Activated T-helper 1 cell treated with Interleukin-2 at 50 U/mL for 16 hours (primary cell): ENCODE measurements at places on chromosomes 4 and X.

DNA sequence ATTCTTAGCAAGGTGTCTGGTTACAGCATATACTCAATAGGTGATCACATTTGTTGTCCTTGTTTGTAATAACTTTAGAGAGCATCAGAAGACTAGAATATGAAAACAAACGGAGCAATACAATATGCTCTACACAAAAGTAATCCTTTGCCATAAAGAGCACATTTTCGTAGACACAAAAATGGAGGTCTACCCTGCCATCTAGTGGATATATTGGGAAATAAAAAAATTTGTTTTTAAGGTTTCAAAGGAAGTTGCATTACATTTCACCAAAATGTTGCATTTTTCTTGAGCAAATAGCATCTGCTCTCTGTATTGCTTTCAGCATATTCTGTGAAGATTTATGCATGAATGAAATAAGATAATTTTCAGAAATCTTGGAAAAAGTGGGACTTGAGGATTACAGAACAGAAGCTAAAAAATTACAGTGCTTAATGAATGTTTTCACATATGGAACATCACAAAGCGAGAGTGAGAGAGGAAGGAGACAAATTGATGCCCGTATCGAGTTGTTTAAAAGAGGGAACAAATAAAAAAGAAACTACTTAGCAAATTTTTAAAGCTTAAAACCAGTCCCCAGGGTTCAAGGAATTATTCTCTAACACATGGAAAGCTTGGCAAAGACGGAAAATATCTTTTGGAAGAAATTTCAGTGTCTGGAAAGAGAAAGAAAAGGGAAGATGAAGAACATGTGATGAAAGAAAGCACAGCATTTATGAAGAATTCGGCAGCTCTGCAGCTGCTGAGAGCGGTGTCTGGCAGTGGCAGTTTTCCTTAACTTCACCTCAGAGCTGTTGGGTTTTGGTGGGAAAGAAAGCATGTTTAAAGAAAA lies 390.1 kb downstream of the ANKRD50 start:
- no peak for DNase-seq

- no peak for DNase-seq
These were observed 680.6 kb downstream of the TECRL start for GRCh38 chr4:63728480-63729177.

- no peak for DNase-seq
These were observed 268.4 kb upstream of the INTU start for GRCh38 chr4:127364397-127364796.

- no peak for DNase-seq
These were observed 45.8 kb downstream of the TET2 start for GRCh38 chr4:105192474-105192873.

GRCh38 chr4:6701371-6701770 lies 7.7 kb downstream of the S100P start:
- DNase-seq = no peak

GRCh38 chr4:16607241-16608066 lies 291.0 kb downstream of the LDB2 start:
- DNase-seq = no peak

- DNase-seq = no peak
These were observed 242.8 kb downstream of the EVC2 start for GRCh38 chr4:5465529-5465928.

- DNase-seq = no peak
These were observed 123.8 kb upstream of the DDIT4L start for GRCh38 chr4:100314057-100314456.

DNA sequence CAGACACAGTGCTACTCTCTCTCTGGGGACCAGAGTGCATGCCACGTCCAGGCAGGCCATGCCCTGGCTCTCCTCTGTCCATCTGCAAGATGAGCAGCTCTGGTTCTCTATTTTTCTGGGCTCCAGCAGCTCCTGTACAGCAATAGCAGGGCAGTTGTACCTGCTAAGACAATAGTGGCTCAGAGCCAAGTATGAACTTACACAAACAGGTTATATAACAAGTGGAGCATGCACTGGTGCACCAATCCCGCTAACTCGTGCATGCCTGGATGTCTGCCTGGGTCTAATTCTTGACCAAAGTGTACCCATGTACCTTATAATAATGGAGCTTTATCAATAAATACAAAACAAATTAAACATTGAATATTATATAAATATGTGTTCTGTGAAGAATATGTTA lies 392.3 kb downstream of the CENPC start:
- DNase-seq = no peak

DNA sequence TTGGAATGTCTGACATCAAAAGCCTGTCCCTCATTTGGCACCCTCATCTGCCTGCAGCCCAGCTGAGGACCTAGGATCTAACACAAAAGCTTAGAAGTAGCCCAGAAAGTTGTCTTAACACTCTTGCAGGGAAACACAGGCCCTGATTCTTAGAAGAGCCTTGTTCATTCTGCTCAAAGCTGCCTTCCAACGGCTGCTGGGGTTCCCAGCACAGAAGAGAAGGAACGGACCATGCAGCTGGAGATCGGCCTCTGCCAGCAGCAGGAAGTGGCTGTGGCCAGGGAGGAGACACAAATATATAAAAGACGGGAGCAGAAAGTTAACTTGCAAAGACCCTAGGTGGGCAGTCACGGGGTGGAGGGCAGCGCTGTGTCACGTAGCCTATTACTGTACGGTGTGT lies 20.4 kb downstream of the PRPS2 start:
- DNase-seq = no peak
